Activated CD8-positive, alpha-beta memory T cell treated with anti-CD3 and anti-CD28 coated beads for 48 hours (primary cell): ENCODE measurements at places on chromosomes 4 and X.

- no peak for DNase-seq
These were observed at the start of gene SLC6A8 for GRCh38 chrX:153687121-153688039. SLC6A8 (plus strand) TSS chrX:153687926; CDS start chrX:153688575, 649 bp downstream.

DNA sequence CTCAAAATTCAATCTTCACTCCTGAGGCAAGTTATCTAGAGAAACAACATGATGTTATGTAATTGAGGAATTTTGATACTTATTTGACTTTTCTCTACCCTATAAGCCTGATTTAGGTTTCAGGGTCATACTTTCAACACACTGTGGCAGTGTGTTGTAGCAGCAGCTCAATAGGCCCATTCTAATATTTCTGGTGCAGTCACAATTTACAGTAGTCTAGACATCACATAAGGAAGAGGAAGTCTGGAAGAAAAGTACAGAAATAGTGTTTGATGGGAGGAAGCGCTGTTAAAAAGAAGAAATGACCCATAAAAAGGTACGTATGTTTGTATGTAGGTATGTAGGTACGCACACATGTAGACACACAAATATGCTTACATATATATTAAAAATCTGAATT is 194.3 kb downstream of the ARHGAP24 start:
- DNase-seq, result no peak

DNA sequence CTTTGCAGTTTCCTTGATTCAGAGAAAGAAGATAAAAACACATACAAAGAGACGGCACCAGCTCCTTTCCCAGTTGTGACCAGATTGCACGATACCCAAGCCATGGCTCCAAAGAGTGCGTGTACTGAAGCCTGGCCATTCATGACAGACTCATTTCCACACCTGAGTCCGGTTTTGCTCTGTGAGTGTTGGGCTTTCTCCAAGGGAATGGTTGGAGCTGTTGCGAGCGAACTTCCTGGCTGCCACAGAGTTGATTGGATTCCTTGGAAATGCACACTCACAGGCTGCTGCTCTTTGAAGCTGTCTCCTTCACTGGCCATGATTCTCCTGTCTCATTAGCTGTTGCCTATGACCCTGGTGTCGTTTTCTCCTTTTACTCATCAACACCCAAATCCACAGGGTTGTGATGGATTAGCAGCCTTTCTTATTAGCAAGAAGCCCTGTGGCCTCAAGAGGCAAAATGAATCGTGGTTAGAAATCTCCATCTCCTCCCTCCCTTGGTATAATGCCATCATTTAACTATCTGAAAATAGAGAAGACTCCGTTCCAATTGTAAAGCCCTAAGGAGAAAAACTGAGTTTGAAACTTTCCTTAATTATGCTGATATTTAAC is 43.9 kb upstream of the BBS12 start:
- DNase-seq, result no peak

DNA sequence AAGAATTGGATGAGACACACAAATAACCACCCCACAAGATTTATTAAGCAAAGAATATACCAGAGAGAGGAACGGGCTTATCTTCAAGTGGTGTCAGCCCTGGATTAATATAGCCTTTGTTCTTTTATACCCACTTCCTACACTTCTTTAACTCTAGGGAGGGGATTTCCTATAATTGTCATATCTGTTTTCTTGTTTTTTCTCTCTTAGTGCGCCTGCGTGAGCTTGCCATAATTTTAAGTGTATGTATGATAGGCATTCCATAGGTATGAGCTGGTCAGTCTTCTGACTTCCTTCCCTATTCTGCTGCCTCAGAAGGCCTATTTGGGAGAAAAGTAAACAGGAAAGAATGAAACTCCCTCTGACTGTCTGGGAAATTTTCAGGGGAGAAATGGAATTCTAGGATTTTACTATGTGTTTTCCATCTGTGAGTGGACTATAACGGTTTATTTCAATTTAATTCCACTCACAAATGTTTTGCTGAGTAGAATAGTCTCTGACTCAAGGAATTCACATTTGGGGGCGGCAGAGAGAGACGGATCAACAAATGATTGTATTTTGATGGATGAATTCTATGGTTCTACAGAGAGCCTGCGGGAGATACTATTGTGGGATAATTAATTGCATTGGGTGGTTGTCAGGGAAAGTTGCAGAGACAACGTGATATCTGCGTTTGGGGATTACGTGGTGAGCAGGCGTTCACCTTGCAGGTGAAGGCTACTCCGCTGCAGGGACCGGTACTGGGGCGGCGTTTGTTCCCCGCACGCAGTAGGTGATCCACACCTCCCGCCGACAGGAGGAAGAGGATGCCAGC is 626 bp upstream of the CEP135 start:
- no peak for DNase-seq

DNA sequence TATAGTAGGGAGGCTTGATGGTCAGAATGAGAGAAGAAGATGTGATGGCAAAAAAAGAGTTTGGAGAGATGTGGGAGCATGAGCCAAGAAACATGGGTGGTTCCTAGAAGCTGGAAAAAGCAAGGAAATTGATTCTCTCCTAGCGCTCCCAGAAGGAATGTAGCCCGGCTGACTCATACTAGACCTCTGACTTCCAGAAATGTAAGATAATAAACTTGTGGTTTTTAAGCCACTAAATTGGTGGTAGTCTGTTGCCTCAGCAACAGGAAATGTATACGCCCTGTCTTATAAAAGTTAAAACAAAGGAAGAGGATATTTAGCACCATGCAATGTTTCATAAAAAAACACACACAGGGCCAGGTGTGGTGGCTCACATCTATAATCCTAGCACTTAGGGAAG is 182.7 kb upstream of the PCDH7 start:
- no peak for DNase-seq

DNA sequence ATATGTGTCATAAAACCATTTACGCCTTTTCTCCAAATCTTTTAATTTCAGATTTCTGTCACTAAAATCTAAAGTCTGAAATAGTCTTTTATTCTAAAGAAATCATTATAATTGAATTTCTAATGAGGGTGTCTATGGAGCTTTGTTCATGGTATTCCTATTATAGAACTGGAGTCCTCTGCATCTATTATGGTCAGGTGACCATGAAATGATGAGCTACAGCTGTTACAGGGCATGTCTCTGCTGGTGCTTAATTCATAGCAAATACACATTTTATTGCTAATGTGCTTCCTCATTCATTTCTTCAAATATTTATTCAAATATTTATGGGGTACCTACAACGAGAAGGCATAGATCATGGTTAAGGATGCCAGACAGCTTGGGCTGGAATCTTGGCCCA is 126.1 kb downstream of the NAA11 start:
- DNase-seq, result no peak
